Keratinocyte (primary cell): ENCODE measurements at places on chromosomes 1 and 21. TPM values are rescaled to one million over a fixed set of nuclear protein-coding genes. Genes with fewer than 3 reads are reported as not detected.

Gene UMODL1
- 0.03 TPM in 1 of 3 replicates, not detected in the others for polyA plus RNA-seq

Gene CITED4
- 11.2 to 30.6 TPM (median 13.3 TPM) in 3 replicates for polyA plus RNA-seq

Gene DYRK1A
- 25.3 to 31.1 TPM (median 30.5 TPM) in 3 replicates for polyA plus RNA-seq

Gene SLC22A15
- 9.3 to 16.3 TPM (median 14.9 TPM) in 3 replicates for polyA plus RNA-seq

Gene TTC39A
- 0.58 to 1.4 TPM (median 1.4 TPM) in 3 replicates for polyA plus RNA-seq

Gene PTGER3
- polyA plus RNA-seq: 0.04 to 0.05 TPM in 2 of 3 replicates, not detected in the other

Gene RAD54L
- polyA plus RNA-seq: 0.42 to 5.1 TPM (median 3.8 TPM) in 3 replicates

Gene TTLL10
- not detected in 3 replicates for polyA plus RNA-seq

Gene KIF14
- polyA plus RNA-seq: 0.90 to 6.2 TPM (median 3.7 TPM) in 3 replicates

Gene E2F2
- polyA plus RNA-seq: 0.05 to 0.12 TPM (median 0.06 TPM) in 3 replicates

Gene DNALI1
- polyA plus RNA-seq: 0.06 to 0.14 TPM (median 0.06 TPM) in 3 replicates

Gene CLIC6
- not detected in 3 replicates for polyA plus RNA-seq

GRCh38 chr21:28799926-28800325 lies 192.8 kb downstream of the LTN1 start:
- H3K27me3 ChIP-seq: no peaks in the 10 kb centered on the region
- H3K27ac ChIP-seq: no peak overlapping the region

DNA sequence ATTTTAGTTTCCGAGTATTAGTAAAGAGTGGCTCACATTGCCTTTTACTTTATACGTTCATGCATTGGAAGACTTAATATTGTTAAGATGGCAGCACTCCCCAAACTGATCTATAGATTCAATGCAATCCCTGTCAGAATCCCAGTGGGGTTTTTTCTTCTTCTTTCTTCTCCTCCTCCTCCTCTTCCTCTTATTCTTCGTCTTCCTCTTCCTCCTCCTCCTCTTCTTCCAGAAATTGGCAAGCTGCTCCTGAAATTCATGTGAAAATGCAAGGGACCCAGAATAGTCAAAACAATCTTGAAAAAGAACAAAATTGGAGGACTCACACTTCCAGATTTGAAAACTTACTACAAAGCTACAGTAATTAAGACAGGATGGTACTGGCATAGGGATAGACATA lies 23.2 kb upstream of the MACF1 start:
- H3K4me3 ChIP-seq: no peak overlapping the region
- H3K36me3 ChIP-seq: no peaks in the 10 kb centered on the region
- H3K4me1 ChIP-seq: peaks cover 70% of the 10 kb centered on the region
- H3K27ac ChIP-seq: no peak overlapping the region
- DNase-seq: no peak

DNA sequence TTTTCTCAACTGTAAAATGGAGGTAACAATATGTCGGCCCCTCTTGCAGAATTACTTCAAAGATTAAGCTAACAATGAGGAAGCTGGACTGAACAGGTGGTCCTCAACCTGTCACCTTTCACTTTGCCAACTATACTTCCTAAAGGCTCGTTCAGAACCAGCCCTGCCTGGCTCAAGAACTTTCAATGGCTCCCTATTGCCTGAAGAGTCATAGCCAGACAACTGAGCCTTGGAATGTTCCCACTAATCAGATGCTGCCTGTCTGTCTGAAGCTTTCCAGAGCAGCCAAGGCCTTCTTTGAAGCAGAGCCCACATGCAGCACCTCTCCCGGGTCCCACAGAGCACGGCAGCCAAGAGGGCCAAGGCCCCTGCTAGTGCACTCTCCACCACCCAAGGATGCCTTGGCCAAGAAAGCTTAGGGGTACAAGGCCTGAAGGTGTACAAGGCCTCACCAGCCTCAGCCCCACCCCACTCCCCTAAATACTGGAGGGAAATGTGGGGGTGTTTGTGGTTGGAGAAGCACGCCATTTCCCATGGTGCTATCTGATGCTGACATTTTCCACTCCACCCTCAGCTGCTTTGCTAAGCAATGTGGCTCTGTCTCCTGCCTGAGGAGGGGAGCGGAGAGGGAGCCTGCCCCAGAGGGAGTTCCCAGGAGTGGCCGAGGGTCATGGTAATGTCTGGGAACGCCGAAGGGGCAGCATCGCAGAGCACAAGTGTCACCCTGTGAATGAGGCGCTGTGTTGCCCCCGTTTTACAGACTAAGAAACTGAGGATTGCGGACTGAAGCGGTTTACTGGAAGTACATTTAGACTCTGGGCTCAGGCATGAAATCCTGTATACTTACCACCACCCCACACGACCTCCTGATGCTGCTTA lies 8.2 kb upstream of the LAPTM5 start:
- H3K27me3 ChIP-seq: peaks cover 11% of the 10 kb centered on the region
- DNase-seq: no peak
- H3K4me3 ChIP-seq: no peak overlapping the region
- H3K4me1 ChIP-seq: no peaks in the 10 kb centered on the region
- H3K27ac ChIP-seq: no peak overlapping the region

GRCh38 chr1:77847621-77848080 lies 40.8 kb upstream of the NEXN start:
- H3K4me1 ChIP-seq: no peaks in the 10 kb centered on the region
- DNase-seq: no peak
- no peak overlapping the region for H3K27ac ChIP-seq
- H3K36me3 ChIP-seq: no peaks in the 10 kb centered on the region

- H3K4me1 ChIP-seq: no peaks in the 10 kb centered on the region
- no peaks in the 10 kb centered on the region for H3K36me3 ChIP-seq
- DNase-seq: no peak
Observed at GRCh38 chr1:154533952-154534844, 24.3 kb downstream of the UBE2Q1 start.

GRCh38 chr21:33566514-33566913 lies 22.0 kb downstream of the DONSON start:
- H3K27me3 ChIP-seq: no peaks in the 10 kb centered on the region
- no peak overlapping the region for H3K27ac ChIP-seq
- peaks cover 7% of the 10 kb centered on the region for H3K4me1 ChIP-seq
- no peak for DNase-seq
- no peak overlapping the region for H3K4me3 ChIP-seq

DNA sequence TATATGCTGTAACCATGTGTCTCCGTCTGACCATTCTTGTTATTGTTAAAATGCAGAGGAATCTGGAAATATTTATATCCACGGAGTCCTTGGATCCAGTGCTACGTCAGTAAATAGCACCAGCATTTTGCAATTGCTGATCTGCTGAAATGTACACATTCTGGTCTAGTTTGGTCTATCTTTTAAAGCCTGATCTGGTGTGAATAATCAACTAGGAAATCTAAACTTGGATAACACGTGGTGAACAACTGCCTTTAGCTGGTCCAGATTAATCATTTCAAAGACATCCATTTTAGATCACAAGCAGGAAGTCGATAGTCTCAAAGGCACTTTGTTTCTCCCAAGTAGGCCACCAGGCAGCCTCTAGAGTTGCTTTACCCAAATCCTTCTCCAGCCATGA lies 32.6 kb downstream of the PDPN start:
- DNase-seq: no peak
- H3K36me3 ChIP-seq: peaks cover 9% of the 10 kb centered on the region
- H3K27ac ChIP-seq: no peak overlapping the region
- no peak overlapping the region for H3K4me3 ChIP-seq

DNA sequence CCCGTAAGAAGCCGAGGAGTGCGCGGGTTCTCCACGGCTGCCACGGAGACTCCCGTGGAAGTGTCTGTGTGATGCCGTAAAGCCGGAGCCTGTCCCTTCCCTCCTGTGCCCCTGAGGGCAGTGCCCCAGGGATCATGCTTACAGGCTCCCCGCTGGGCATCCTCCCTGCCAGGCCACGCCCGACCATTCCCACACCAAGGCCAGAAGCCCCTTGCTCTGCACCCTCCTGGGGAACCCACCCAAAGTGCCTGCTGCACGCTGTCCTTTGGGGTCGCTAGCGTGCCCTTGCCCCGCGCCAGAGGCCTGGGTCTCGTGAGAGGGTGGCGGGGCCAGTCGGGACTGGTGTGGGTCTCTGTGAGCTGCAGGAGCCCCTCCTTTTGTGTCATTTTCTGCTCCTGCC lies 228.5 kb upstream of the C1orf174 start:
- H3K36me3 ChIP-seq: no peaks in the 10 kb centered on the region
- H3K27me3 ChIP-seq: no peaks in the 10 kb centered on the region
- DNase-seq: no peak
- no peak overlapping the region for H3K27ac ChIP-seq

GRCh38 chr1:36705629-36706028 lies 222.9 kb upstream of the CSF3R start:
- no peaks in the 10 kb centered on the region for H3K36me3 ChIP-seq
- H3K27me3 ChIP-seq: peaks cover 26% of the 10 kb centered on the region
- DNase-seq: no peak
- H3K4me1 ChIP-seq: no peaks in the 10 kb centered on the region

DNA sequence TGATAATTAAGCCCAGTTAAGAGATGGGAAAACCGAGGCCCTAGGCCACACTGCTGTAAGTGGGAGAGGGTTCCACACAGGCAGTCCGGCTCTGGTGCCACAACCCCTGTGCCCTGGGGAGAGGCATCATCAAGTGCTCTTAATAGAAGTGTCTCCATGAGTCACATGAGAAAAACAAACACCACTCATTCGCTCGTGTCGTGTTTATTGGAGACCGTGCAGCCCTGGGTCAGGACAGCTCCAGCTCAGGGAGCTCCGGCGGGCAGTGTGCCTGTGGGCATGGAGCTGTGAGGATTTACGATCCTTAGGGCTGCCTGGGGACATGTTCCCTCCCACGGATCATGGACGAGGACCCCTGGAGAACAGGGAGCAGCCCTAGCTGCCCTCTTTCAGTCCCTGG lies 658.5 kb downstream of the AJAP1 start:
- no peak overlapping the region for H3K4me3 ChIP-seq

GRCh38 chr1:25033828-25034705 lies 104.0 kb upstream of the RUNX3 start:
- H3K4me1 ChIP-seq: peaks cover 28% of the 10 kb centered on the region
- no peak overlapping the region for H3K4me3 ChIP-seq
- H3K27ac ChIP-seq: no peak overlapping the region
- no peak for DNase-seq

DNA sequence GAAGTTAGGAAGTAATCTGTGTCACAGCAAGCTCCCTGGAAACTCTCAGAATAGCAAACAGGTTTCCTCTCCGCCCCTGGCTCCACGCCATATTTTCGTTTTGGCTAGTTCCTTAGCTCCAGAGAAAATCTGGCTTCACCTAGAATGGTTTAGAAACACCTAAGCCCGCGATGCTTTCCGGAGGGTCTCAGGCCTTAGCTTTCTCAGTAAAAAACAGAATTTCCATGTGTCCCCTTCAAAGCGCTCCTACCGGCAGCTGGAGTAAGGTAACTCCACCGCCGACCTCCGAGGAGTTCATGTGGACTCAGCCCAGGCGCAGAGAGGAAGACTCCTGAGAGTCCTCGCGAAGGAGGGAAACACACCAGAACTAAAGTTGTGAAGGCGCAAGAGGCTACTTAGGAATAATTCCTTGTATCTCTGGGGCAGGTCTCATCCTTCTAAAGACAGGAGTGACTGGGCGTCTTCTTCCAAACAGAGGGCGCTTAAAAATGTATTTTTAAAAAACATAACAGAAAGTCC lies 406 bp downstream of the KIAA0040 start:
- H3K4me3 ChIP-seq: peak overlapping the region; percentile 64
- H3K36me3 ChIP-seq: peaks cover 4% of the 10 kb centered on the region
- peaks cover 65% of the 10 kb centered on the region for H3K4me1 ChIP-seq
- no peak for DNase-seq
- H3K27me3 ChIP-seq: no peaks in the 10 kb centered on the region

DNA sequence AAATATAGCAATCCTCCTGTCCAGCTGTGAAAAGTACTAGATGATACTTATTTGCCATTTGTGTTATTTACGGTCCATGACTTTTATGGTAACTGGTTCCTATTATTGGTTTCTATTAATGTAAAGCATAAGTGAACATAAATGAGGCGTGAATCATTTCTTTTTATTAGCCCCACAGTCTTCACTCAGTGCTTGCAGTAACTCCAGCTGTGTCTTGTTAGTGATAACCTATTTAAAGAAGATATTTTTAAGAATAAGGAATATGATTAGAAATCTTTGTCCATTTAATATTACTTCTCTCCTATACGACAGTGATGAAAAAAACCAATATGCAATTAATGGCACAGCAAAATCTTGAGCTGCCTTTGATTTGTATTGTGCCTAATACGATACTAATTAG lies 149.9 kb downstream of the SPATA17 start:
- no peak for DNase-seq
- H3K4me3 ChIP-seq: no peak overlapping the region
- no peaks in the 10 kb centered on the region for H3K27me3 ChIP-seq

- no peak for DNase-seq
- no peaks in the 10 kb centered on the region for H3K4me1 ChIP-seq
- peaks cover 3% of the 10 kb centered on the region for H3K27me3 ChIP-seq
Observed at GRCh38 chr1:47784497-47784822, 212.7 kb downstream of the TRABD2B start.

DNA sequence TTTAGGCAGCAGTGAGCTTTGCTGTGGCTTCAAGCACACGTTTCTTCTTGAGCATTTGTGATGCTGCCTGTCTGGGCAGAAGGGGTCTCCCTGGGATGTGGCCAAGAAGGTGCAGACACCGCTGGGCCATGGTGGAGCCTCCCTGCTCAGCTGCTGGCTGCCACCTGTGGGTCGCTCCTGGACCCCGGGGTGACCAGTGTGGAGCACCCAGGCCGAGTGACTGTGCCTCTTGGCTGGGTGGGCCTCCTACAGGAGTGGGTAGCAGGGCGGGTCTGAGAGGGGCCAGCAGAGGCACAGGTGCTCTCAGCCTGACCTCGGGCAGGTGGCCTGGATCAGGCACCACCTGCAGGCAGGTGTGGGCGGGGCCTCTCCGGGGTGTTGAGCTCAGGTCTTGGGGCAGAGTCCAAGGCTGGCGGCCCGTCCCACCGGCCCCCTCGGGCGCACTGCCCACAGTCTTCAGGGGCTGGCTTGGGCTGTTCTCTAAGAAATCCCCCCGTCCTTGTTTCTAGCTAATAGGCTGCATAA lies 42.0 kb upstream of the COL6A1 start:
- no peak overlapping the region for H3K4me3 ChIP-seq
- no peak overlapping the region for H3K27ac ChIP-seq
- H3K4me1 ChIP-seq: no peaks in the 10 kb centered on the region
- no peak for DNase-seq
- H3K36me3 ChIP-seq: no peaks in the 10 kb centered on the region

- H3K4me3 ChIP-seq: no peak overlapping the region
- no peak for DNase-seq
- H3K4me1 ChIP-seq: peaks cover 55% of the 10 kb centered on the region
- H3K36me3 ChIP-seq: peaks cover 67% of the 10 kb centered on the region
- H3K27ac ChIP-seq: peak overlapping the region; percentile 95
- no peaks in the 10 kb centered on the region for H3K27me3 ChIP-seq
Observed at GRCh38 chr21:41750532-41751151, 16.2 kb downstream of the RIPK4 start.

DNA sequence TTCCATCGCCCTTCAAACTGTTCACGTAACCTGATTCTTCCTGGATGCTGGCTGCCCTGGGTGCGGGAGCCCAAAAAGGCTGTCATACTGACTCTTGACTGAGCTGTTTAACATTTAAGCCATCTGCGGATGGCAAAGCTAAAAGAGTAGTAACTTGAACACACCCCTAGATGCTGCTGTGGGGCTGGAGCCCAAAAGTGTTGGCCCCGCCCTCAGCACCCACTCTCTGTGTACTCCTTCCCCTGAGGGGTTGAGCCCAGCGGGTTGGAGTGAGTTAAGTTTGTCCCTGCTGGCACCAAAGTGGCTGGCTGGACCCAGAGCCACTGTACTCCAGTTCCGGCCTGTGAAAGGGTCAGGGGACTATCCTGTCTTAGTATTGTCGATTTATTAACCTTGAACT lies 640.6 kb downstream of the PTPRU start:
- peaks cover 4% of the 10 kb centered on the region for H3K27me3 ChIP-seq
- no peaks in the 10 kb centered on the region for H3K36me3 ChIP-seq
- no peak for DNase-seq
- H3K4me3 ChIP-seq: no peak overlapping the region
- peaks cover 3% of the 10 kb centered on the region for H3K4me1 ChIP-seq
- H3K27ac ChIP-seq: no peak overlapping the region

- H3K27ac ChIP-seq: no peak overlapping the region
- H3K4me3 ChIP-seq: no peak overlapping the region
- H3K4me1 ChIP-seq: no peaks in the 10 kb centered on the region
Observed at GRCh38 chr1:103900005-103900404, 150.3 kb downstream of the AMY1C start.
